NCI-H524 (cell line): ENCODE measurements at places on chromosomes 12 and 14.

DNA sequence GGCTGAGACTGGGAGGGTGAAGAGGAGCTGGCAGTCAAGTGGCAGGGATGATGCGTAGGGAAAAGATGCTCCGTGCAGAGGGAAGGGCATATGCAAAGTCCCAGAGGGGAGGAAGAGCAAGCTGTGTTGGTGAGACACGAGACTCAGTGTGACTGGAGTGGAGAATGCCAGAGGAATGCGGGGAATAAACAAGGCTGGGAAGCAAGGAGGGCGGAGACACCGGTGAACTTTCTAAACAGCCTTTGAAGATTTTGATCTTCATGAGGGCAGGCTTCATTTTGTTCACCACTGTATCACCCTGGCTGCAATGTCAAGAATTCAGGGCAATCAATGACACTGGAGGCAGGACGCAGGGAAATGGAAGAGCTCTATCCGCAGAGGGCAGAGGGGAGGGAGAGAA is 535.8 kb downstream of the FUT8 start:
- DNase-seq: no peak

- no peak for DNase-seq
Measured at GRCh38 chr12:53638057-53638456, 11.9 kb upstream of the ATF7 start.

DNA sequence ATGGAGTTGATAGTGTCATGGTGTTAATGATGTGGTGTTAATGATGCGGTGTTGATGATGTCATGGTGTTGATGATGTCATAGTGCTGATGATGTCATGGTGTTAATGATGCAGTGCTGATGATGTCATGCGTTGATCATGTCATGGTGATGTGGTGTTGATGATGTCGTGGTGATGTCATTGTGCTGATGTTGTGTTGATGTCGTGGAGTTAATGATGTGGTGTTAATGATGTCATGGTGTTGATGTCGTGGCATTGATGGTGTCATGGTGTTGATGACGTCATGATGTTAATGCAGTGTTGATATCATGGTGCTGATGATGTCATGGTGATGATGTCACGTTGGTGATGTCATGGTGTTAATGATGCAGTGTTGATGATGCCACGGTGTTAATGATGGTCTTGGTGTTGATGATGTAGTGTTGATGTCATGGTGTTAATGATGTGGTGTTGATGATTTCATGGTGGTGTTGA is 49.1 kb upstream of the RIMBP2 start:
- DNase-seq: no peak

- DNase-seq: no peak
Measured at GRCh38 chr14:24858052-24858451, 191.9 kb downstream of the STXBP6 start.

- no peak for DNase-seq
Measured at GRCh38 chr12:115864396-115864795, 413.1 kb downstream of the MED13L start.

- no peak for DNase-seq
Measured at GRCh38 chr12:89824822-89825221, 116.2 kb upstream of the ATP2B1 start.

GRCh38 chr14:49767270-49767570 is 733 bp upstream of the KLHDC2 start:
- no peak for DNase-seq
